Brain (organoid and tissue), 16 donors: ENCODE measurements at places on chromosomes 3 and 15.

GRCh38 chr15:52232327-52232726, 41.1 kb upstream of the GNB5 start:
- no peak for DNase-seq

- no peak for DNase-seq
Observed at GRCh38 chr3:194867270-194867983, 181.7 kb downstream of the FAM43A start.

GRCh38 chr15:96031426-96032110, 298.9 kb upstream of the NR2F2 start:
- DNase-seq, result no peak

DNA sequence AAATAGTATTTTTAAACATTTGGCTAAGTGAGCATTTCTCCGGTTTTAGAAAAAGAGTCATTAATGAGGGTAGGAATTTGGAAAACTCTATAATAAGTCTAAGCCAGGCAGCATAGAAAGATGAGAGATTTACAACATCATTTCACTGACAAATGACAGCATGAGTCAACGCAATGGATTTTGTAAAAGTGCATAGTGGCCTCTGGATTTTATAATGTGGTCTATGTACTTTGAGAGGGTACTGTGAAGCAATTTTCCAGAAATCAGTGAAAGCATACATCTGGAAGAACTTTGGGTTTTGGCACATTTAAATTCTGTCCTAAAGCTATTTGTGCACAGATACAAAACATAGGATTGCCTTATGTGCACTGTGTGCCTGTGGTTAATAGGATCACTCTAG, 130.8 kb upstream of the CCNL1 start:
- DNase-seq, result no peak

DNA sequence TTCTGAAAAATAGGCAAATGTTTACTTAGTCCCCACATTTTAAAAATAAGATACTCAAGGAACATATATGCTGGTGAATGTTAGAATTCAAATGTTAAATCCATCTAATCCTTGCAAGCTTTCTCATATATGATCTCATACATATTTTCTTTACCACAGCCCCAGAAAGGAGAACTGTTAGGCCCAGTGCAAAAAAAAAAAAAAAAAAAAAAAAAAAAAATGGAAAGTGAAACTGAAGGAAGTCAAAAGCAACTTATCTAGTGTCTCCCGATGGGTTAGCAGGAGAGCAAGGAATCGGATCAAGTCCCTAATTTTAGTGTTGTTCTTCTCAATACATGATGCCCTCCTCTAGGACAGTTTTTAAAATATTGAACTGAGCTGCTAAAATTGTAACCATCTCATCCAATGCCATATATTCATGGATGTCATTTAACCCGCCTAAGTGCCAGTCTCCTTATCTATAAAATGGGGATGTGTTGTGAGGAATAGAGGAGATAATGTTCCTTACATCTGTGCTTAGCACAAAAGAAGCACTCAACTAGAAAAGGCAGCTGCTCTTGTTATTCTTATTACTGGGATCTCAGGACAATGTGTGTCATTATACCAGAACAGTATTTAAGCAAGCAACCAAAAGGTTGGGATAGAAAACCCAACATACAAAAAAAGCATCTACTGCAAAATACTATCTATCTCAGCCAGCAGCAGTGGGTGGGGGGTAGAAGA, 279.7 kb downstream of the MAGI1 start:
- no peak for DNase-seq

- DNase-seq, result no peak
Observed at GRCh38 chr3:60765776-60766175, 485.5 kb downstream of the FHIT start.

- no peak for DNase-seq
Observed at GRCh38 chr3:181009225-181009624, 19.7 kb upstream of the DNAJC19 start.

DNA sequence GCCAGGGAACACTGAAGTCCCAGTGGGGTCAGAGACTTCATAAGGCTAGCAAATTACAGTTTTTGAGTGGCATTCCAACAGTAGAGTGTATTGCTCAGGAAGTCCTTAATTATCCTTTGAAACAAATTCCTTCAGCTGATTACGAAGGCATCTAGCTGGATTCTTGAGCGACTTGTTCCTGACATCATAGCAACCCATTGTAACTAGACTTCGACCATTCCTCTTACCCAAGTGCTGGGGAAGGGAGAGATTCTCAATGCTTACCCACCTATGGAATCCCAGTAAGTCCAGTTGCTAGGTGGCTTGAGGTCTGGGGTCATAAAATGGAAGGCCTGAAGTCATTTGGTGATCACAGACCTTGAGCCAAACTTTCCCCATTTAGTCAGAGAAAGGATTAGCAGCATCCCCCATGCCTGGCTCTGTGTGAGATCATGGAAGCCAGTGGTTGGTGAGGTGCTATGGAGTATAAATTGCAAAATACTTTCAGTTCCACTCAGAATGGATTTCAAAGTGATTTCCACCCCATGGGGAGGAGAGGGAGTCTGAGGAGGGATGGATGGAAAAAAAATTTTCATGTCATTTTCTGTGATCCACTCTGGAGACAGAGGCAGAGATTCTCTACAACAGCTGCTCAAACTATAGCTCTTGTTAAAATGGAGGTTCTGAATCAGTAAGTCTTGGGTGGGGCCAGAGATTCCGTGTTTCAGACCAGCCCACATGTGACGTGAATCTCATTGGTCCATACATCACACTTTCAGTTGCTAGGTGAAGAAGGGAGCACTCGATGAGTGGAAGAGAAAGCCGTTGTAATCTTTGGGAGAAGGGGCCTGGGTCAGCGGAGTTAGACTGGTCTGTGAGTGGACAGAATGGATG, 45.7 kb downstream of the CD86 start:
- DNase-seq, result no peak
